Endodermal cell (in vitro differentiated cells): ENCODE measurements at places on chromosomes 11 and 22. TPM values are rescaled to one million over a fixed set of nuclear protein-coding genes. Genes with fewer than 3 reads are reported as not detected.
A peak's percentile ranks its signal among the peaks of the same experiment; 100 is the strongest.

GPHA2 gene
- total RNA-seq: not detected in 3 replicates

- peaks cover 13% of the 10 kb centered on the region for H3K27me3 ChIP-seq
- H3K27ac ChIP-seq: no peak overlapping the region
- peaks cover 24% of the 10 kb centered on the region for H3K4me1 ChIP-seq
- H3K36me3 ChIP-seq: no peaks in the 10 kb centered on the region
Measured at GRCh38 chr11:128532016-128532571, 55.3 kb downstream of the ETS1 start.

- H3K4me3 ChIP-seq: no peak overlapping the region
- H3K27ac ChIP-seq: no peak overlapping the region
- peaks cover 16% of the 10 kb centered on the region for H3K36me3 ChIP-seq
- no peak for DNase-seq
- H3K27me3 ChIP-seq: no peaks in the 10 kb centered on the region
Measured at GRCh38 chr22:37943136-37943824, 10.1 kb downstream of the C22orf23 start.

- H3K27me3 ChIP-seq: peaks cover 97% of the 10 kb centered on the region
- peak; percentile 75 for DNase-seq
- peak overlapping the region; percentile 19 for H3K27ac ChIP-seq
- peaks cover 3% of the 10 kb centered on the region for H3K4me1 ChIP-seq
- H3K36me3 ChIP-seq: no peaks in the 10 kb centered on the region
- H3K4me3 ChIP-seq: peak overlapping the region; percentile 61
Measured at GRCh38 chr11:19345848-19346681, 105.3 kb upstream of the E2F8 start.

MAP6 gene
- total RNA-seq: 1.4 and 1.9 TPM in 2 replicates

DNA sequence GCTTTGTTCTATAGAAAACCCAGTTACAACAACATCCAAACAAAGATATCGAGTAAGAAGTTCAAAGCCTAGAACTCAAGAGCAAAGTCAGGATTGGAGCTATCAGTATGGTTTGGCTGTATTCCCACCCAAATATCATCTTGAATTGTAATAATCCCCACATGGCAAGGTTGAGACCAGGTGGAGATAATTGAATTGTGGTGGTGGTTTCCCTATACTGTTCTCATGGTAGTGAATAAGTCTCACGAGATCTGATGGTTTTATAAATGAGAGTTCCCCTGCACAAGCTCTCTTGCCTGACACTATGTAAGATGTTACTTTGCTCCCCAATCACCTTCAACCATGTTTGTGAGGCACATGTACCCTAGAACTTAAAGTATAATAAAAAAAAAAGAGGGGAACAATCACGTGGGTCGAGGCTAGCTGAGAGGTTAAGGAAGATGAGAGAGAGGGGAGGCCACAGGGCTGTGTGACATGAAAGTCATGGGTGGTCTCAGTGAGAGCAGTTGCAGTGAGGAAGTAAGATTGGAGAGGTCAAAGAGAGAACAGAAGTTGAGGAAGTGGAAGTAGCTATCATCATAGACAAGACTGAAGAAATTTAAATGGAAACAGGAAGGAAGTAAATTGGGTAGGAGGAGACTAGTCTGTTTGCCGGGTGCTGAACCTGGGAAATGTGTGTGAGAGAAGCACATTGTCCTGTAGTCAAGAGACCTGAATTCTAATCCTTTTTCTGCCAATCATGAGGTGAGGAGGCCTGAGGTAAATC, 80.1 kb upstream of the CD44 start:
- H3K36me3 ChIP-seq: no peaks in the 10 kb centered on the region
- no peak overlapping the region for H3K27ac ChIP-seq
- no peaks in the 10 kb centered on the region for H3K27me3 ChIP-seq

DNA sequence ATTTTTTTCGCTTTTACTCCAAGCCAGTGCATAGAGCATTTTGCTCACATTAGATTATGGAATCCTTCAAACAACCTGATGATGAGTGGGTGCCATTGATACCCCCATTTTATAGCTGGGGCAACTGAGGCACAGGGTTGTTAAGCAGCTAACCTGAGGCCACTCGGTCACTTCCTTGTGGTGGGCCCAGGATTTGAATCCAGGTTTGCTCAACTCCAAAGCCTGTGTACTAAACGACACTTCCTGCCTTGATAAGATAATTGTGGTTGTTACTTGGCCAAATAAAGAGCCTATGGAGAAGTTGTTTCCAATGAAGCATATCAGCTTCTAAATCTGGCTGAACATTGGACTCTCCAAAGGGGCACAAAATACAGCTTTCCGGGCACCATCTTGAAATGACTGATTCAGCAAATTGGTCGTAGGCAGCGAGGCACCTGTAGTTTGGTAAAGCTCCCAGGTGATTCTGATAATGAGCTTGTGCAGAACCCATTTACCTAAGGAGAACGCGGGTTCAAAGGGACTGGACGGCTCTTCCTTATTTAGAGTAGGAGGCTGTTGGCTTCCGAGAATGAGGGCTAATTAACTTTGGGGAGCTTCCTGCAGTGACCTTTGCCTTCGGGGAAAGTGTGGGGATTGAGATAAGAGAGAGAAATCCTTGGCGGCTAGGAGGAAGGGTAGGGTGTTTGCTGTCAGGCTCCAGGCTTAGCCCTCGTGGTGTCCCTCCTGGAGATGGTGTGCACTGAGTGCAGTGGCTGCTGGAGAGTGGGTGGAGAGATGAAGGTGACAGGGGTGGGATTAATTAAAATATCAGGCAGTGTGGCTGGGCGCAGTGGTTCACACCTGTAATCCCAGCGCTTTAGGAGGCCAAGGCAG, 17.5 kb upstream of the EHF start:
- no peaks in the 10 kb centered on the region for H3K36me3 ChIP-seq
- H3K27me3 ChIP-seq: no peaks in the 10 kb centered on the region
- H3K4me3 ChIP-seq: peak overlapping the region; percentile 4
- no peak overlapping the region for H3K27ac ChIP-seq
- DNase-seq: no peak

RAC2 gene
- total RNA-seq: 3.8 and 5.6 TPM in 2 replicates

STK33 gene
- 21.7 to 26.8 TPM (median 24.4 TPM) in 3 replicates for total RNA-seq

FOSL1 gene
- 0.28 TPM in 1 of 3 replicates, not detected in the others for total RNA-seq

DNA sequence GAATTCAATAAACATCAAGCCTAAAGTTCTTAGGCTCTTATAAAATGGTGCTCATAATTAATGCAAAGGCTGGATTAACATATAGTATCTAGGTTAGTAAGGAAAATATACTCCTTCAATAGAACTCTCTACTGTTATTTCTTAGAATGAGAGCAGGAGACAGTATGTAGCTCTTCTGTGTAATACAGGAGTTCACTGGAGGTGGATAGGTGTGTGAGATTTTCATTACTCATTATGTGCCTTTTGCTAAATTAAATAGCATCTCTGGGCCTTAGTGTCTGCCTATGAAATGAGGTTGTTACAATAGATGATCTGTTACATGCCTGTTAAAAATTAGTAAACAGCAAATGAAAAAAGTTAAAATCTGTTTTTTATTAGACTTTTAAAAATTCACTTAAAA, 20.6 kb downstream of the EED start:
- no peaks in the 10 kb centered on the region for H3K4me1 ChIP-seq
- H3K4me3 ChIP-seq: no peak overlapping the region
- DNase-seq: no peak
- peaks cover 73% of the 10 kb centered on the region for H3K36me3 ChIP-seq

LGALS12 gene
- total RNA-seq: 11.2 and 15.9 TPM in 2 replicates

- H3K27me3 ChIP-seq: peaks cover 17% of the 10 kb centered on the region
- H3K4me1 ChIP-seq: peaks cover 15% of the 10 kb centered on the region
- peak overlapping the region; percentile 84 for H3K27ac ChIP-seq
- H3K36me3 ChIP-seq: no peaks in the 10 kb centered on the region
- H3K4me3 ChIP-seq: no peak overlapping the region
- DNase-seq: peak; percentile 78
Measured at GRCh38 chr22:27110665-27111451, 453.5 kb downstream of the MIAT start.

DNA sequence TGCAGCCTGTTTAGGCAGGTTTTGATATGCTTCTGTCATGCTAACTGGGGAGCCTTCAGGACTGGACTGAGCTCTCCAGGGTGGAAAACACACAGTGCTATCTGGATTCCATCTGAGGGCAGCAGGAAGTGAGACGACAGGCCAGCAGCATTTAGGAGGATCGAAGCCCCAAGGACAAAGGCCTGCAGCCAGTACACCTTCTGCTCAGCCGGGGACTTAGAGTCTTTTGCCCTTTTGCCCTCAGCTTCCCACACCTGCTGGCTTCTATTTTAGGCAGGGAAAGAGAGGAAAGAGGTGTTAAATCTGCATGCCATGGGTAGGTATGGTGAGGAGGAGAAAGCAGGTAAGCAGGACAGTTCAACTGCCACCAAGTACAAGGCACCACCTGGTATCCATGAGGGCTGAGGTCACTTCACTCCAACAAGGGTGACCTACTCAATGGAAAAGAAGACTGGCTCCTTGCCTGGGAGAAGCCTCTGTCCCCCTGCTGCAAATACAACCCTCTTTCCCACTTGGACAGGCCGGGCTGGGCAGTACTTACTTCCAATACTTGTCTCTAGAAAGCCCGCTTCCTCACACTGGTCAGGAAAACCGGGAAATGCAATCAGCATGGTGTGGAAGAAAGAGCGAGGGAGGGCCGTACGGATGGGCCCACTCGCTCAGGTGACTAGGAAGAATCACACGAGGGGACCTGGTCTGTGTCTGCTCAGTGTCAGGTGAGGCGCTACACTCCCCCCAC, 12.3 kb downstream of the LARGE2 start:
- no peaks in the 10 kb centered on the region for H3K27me3 ChIP-seq
- H3K4me3 ChIP-seq: no peak overlapping the region
- H3K4me1 ChIP-seq: peaks cover 6% of the 10 kb centered on the region
- peaks cover 44% of the 10 kb centered on the region for H3K36me3 ChIP-seq
- H3K27ac ChIP-seq: no peak overlapping the region
- DNase-seq: no peak

DDX17 gene
- total RNA-seq: 484 and 507 TPM in 2 replicates
